Naive thymus-derived CD8-positive, alpha-beta T cell (primary cell): ENCODE measurements at places on chromosomes 13 and 19.
A peak's percentile ranks its signal among the peaks of the same experiment; 100 is the strongest.

- no peak for DNase-seq
Measured at GRCh38 chr19:38043649-38044144, 136.7 kb downstream of the SIPA1L3 start.

DNA sequence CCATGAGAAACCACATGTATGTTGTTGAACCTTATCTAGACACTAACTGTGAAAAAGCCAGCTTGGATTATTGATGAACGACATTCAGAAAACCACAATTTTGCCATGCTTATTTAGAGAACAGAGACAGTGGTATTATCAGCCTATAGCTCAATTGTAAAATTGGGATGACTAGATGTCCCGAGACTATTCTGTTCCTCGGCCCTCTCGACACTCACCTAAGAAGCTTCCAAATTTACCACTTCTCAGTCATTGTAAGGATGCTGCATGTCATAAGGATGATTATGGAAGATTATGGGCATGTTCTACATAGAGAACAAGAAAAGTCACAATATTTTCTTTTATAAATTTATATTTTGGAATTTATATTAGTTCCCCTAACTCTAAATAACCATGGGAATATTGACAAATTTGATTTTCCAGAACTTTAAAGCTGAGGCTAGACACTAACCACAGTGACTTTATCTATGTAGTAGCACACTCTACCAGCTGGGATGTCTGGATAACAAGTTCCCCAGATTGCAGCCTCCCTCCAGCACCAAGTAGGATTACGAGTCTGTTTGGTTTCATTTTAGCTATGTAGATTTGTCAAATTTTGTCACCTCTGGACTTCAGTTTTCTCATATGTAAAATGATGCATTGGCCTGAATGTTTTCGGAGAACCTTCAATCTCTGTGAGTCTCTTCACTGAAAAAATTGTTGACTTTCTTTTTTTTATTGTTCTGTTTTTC lies 513.6 kb downstream of the IRS2 start:
- DNase-seq = no peak

DNA sequence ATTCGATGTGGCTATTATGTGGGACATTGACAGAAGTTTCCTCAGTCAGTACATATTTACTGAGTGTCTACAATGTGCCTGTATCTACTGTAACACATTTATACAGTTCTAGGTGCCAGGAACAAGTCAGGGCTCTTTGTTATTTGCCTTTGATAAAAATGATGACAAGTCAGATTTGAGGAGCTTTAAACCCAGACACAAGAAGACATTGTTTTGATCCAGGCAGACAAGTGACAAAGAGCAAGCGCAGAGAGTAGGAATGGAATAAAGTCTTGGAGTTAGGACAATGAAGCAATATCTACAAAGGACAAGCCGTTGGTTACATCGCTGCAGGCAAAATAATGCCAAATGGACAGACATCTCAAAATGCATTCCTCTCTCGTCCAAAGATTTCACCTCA lies 70.1 kb downstream of the ITGBL1 start:
- DNase-seq = no peak

DNA sequence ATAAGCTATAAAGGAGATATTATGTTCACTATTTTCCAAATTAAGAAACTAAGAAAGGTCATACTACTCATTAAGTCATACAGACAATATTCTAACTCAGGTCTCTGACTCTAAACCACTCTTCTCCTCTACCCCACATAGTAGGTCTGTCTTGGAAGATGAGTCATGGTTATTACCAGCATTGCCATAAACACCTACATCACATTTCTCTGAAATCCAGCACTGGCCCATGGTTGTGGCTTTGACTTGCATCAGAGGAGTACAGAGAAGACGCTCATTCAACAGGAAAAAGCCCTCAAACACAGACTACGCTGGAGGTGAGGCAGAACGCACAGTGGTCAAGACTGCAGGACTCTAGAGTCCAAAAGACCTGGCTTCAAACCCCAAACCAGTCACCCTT lies 476.8 kb downstream of the COG6 start:
- no peak for DNase-seq

GRCh38 chr13:67967031-67967430 lies 736.9 kb upstream of the PCDH9 start:
- DNase-seq = no peak

DNA sequence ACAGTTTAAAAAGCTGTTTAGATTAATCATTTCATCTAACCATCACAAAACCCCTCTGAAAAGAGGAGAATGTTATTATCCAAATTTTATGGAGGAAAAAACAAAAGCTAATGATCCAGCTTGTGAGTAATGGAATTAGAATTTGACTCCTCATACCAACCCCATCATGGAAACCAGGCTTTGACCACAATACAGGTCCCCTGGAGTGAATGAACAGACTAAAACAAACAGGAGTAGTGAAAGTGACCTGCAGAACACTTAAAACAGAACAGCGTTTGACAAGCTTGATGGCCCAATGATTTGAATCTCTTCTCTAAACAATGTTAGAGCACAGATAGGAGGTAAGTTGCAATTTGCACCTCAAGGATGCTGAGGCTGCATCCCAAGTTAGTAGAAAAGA lies 230.0 kb downstream of the DCT start:
- no peak for DNase-seq

DNA sequence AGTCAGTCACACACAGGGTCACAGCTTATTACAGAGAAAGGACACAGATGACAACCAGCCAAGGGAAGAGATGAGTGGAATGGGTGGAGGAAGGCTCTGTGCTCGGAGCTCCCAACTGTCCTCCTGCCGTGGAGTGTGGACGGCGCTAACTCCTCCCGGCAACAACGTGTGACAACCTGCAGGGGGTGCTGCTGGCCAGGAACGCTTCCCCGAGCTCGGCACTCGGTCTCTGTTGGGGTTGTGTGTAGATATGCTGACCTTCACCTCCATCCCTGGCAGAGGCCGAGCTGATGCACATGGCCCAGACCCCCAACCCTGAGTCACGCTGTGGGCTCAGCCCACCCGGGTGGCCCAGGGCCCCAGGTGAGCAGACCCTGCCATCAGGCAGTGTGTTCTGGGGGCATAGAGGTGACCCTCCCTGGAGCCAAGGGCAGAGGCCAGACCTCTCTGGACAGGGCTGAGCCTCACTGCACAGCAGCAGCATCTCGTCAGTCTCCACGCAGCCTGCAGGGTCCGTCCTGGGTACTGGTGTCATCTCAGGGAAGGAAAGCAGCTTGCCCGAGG lies 14.1 kb downstream of the ZNF444 start:
- no peak for DNase-seq

DNA sequence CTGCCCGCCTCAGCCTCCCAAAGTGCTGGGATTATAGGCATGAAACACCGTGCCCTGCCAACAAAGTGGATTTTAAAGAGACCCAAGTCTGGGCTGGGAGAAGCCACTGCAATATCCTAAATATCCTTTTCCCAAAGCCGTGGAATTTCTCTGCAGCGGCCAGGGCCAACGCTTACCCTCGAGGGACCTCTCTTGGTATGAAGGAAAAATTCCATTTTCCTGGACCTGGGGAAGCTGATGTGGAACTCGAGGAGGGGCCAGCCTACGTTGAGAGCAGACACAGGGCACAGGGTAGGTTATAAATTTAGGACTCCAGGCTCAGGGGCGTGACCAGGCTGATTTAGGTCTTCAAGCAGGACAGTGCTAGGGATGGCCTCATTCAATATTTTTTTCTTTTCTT lies 17.7 kb upstream of the UPF1 start:
- no peak for DNase-seq

DNA sequence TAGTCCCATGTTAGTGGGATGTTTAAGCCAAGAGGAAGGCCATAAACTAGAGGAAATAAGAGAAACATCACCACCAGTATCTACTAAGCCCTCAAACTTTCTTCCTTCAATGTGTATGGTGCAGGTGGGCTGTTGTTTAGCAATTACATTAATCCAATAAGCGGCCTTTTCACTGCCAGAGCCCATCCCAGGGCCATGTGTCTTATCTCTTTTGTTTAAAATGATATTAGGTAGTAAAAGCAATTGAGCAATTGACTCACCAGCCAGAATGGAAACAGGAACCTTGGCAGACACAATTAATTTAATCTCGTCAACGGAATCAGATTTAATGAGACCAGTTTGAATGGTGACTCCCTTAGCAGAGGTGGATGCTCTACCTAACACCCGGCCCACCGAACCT lies 1503.5 kb downstream of the UQCRFS1 start:
- DNase-seq = no peak

GRCh38 chr19:42450314-42450934 lies 7.7 kb upstream of the CXCL17 start:
- DNase-seq = peak; percentile 82

- no peak for DNase-seq
Measured at GRCh38 chr13:34025746-34026145, 207.8 kb downstream of the RFC3 start.

DNA sequence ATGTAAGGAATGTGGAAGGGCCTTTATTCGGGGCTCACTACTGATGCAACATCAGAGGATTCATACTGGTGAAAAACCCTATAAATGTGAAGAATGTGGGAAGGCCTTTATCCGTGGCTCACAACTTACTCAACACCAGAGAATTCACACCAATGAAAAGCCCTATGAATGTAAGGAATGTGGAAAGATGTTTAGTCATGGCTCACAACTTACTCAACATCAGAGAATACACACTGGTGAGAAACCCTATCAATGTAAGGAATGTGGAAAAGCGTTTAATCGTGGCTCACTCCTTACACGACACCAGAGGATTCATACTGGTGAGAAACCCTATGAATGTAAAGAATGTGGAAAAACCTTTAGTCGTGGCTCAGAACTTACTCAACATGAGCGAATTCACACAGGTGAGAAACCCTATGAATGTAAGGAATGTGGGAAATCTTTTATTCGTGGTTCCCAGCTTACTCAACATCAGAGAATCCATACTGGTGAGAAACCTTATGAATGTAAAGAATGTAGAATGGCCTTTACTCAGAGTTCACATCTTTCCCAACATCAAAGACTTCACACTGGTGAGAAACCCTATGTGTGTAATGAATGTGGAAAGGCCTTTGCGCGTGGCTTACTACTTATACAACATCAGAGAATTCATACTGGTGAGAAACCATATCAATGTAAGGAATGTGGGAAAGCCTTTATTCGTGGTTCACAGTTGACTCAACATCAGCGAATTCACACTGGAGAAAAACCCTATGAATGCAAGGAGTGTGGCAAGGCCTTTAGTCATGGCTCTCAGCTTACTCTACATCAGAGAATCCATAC lies 44.3 kb downstream of the ZNF585A start:
- no peak for DNase-seq

DNA sequence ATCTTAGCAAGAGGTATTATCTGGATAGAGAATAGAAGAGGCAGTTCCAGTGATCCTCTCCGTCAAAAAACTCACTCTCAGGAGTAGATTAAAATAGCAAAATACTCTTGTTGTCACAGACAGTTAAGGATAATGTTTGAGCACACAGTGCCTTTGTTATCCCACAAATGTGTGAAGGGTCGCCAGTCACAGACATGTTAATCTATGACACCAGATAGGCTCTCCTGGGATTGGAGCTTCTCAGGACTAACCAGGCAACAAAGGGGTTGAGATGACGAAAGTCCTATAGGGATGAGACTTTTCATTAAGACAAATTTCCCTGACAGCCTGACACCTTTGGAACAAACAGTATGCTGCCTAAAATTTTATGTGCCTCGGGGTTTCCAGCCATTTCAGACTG lies 1947.1 kb downstream of the OLFM4 start:
- DNase-seq = no peak

DNA sequence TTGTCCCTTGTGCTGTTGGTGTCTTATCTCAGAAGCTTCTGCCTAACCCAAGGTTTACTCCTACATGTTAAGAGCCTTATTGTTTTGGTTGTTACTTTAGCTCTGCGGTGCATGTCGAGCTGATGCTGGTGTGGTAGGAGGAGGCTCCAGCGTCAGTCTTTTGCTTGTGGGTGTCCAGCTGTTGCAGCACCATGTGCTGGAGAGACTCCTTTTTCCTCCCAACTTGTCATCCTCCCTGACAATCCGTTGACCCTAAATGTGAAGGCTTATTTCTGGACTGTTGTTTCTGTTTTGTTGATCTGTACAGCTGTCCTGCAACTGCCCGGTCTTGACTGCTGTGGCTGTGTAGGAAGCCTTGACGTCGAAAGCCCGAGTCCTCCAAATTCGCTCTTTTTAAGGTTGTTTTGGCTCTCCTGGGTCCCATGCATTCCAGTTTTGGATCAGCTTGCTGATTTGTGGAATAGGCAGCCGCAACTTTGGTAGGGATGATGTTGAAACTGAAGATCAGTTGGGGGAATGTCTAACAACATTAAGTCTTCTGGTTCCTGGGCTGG lies 15.3 kb downstream of the NAXD start:
- DNase-seq = no peak

- DNase-seq = no peak
Measured at GRCh38 chr13:44231786-44232516, 141.7 kb upstream of the SERP2 start.

GRCh38 chr13:29266261-29266660 lies 329.2 kb downstream of the SLC7A1 start:
- no peak for DNase-seq

DNA sequence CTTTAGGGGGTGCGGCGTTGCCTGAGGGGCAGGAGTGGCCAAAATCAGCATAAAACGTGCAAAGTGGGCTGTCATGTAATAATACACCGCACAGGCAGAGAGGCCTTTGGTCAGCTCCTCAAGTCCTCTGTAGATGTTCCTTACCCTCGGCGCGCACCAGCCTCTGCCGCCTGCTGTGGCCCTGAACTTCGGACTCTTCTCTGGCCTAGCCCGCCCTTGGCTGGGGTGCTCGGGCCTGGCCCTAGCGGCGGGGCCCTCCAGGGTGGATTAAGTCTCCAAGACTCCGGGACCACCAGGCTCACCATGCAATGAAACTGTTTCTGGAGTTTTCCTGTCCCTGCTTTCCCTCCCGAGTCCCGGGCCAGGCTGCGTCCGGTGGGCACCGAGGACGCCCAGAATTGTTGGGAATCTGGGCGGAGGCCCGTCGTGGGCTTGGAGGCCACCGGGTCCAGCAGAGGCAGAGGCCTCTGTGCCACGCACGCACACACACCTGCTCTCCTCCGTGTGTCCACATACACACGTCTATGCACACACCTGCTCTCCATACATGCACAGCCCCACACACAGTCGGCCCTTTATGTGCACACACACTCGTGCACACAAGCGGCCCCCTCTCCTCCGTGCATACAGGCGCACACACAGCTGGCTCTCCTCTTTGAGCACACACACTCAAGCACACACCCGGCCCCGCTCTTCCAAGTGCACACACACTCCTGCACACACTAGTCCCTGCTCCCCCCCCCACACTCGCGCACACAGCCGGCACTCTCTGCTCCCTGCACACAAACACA lies 1.5 kb upstream of the TFDP1 start:
- no peak for DNase-seq

GRCh38 chr19:7833225-7834099 lies 3.4 kb downstream of the EVI5L start:
- no peak for DNase-seq

GRCh38 chr13:40679480-40679985 lies 13.1 kb upstream of the FOXO1 start:
- no peak for DNase-seq

GRCh38 chr19:44698492-44699201 lies at the start of gene CEACAM16:
TSS of gene CEACAM16 (plus strand) at chr19:44699151. CDS start at chr19:44701457, 2,306 bp downstream.
- DNase-seq = no peak

GRCh38 chr13:71240911-71241310 lies 626.1 kb downstream of the DACH1 start:
- no peak for DNase-seq

GRCh38 chr19:5041168-5041912 lies 72.4 kb downstream of the KDM4B start:
- no peak for DNase-seq
